ENCODE measurements at places on chromosomes 11 and 22. TPM values are rescaled to one million over a fixed set of nuclear protein-coding genes. Genes with fewer than 3 reads are reported as not detected.

Gene NEFH
- 1.9 TPM for polyA plus RNA-seq

Gene DBX1
- not detected for polyA plus RNA-seq

Gene SLC1A2
- 0.15 TPM for polyA plus RNA-seq

- H3K4me1 ChIP-seq = no peaks in the 10 kb centered on the region
- no peaks in the 10 kb centered on the region for H3K36me3 ChIP-seq
- H3K27me3 ChIP-seq = peaks cover 2% of the 10 kb centered on the region
- no peak overlapping the region for H3K4me3 ChIP-seq
- H3K27ac ChIP-seq = no peak overlapping the region
- no peak for DNase-seq
Measured at GRCh38 chr11:67381244-67381972, 8.0 kb upstream of the CLCF1 start.

DNA sequence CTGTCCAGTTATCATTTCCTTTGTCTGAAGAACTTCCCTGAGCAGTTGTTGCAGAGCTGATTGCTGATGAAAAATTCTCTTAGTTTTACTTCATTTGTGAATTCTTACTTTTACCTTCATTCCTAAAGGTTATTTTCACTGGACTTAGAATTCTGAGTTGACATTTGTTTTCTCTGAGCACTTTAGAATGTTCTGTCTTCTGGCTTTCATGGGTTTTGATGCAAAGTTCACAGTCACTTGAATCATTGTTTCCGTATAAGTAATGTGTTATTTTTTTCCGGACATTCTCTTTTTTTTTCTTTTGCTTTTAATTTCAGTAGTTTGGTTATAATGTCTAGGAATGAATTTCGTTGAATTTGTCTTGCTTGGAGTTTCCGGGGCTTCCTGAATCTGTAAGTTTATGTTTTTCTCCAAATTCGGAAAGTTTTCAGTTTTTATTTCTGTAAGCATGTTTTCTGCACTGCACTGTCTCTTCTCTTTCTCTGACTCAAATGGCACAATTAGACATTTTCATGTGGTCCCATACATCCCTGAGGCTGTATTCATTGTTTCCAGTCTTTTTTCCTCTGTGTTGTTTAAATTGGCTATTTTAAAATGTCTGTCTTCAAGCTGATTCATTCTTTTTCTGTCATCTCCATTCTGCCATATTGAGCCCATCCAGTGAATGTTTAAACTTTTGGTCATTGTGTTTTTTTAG lies 68.5 kb upstream of the NARS2 start:
- H3K36me3 ChIP-seq = no peaks in the 10 kb centered on the region
- no peak overlapping the region for H3K27ac ChIP-seq
- H3K4me1 ChIP-seq = no peaks in the 10 kb centered on the region

DNA sequence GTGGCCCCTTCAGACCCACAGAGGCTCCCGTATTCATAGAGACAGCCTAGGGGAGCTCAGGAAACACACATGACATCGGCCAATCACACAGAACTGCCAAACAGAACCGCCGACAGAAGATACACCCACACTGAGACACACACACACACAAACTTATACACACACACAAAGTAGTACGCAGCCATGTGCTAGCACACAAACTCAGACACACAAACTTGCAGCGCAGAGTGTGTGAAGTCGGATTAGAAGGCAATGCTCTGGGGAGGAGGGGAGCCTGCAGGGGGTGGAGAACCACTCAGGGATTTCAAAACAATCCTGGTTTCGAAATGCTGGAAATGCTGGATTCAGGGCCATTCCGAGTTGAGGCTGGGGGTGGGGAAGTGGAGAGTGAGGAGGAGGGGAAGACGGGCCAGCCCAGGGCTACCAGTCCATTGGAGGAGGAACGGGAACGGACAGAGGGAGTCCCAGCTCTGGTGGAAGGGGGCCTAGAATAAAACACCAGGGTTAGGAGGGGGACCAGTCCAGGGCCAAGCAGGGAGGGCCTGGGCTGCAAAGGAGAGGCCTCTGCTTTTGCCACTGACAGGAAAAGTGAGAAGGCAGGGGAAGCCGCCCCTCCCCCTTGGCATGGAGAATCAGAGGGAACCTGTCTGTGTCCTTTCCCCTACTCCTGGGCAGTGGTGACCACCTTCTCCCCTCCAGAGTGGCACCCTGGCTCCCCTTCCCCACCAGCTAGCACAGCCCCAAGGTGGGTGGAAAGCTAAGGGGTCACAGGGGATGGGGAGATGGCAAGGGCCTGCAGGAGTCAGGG lies 4.4 kb downstream of the BCL9L start:
- no peaks in the 10 kb centered on the region for H3K27me3 ChIP-seq
- H3K27ac ChIP-seq = peak overlapping the region; percentile 98
- peaks cover 80% of the 10 kb centered on the region for H3K4me1 ChIP-seq

GRCh38 chr22:40411506-40411861 lies 41.1 kb downstream of the SGSM3 start:
- H3K4me1 ChIP-seq = no peaks in the 10 kb centered on the region
- peaks cover 79% of the 10 kb centered on the region for H3K36me3 ChIP-seq
- no peak overlapping the region for H3K4me3 ChIP-seq

DNA sequence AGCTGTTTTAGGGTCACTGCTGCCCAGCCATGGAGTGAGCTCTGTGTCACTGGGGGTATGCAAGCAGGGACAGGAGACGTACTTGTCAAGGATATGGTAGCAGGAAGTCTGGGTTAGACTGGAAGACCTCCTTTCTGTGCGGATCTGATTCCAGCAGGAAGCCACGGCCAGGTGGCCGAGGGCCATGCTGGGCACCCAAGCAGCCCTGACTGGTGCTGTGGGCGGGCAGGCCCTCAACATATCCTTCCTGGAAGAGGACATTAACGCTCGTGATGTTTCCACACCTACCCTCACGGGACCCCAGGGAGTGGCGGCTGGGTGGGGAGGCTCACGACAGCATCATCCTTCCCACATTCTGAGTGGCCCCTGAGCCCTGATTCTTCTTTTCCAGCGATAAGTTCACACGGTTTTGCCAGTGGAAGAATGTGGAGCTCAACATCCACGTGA lies 8.7 kb upstream of the ANKRD13D start:
- H3K27ac ChIP-seq = no peak overlapping the region
- H3K4me3 ChIP-seq = no peak overlapping the region
- DNase-seq = no peak
- no peaks in the 10 kb centered on the region for H3K27me3 ChIP-seq
